Activated T-helper 1 cell treated with Interleukin-2 at 50 U/mL for 16 hours (primary cell): ENCODE measurements at places on chromosomes 1 and 21.

DNA sequence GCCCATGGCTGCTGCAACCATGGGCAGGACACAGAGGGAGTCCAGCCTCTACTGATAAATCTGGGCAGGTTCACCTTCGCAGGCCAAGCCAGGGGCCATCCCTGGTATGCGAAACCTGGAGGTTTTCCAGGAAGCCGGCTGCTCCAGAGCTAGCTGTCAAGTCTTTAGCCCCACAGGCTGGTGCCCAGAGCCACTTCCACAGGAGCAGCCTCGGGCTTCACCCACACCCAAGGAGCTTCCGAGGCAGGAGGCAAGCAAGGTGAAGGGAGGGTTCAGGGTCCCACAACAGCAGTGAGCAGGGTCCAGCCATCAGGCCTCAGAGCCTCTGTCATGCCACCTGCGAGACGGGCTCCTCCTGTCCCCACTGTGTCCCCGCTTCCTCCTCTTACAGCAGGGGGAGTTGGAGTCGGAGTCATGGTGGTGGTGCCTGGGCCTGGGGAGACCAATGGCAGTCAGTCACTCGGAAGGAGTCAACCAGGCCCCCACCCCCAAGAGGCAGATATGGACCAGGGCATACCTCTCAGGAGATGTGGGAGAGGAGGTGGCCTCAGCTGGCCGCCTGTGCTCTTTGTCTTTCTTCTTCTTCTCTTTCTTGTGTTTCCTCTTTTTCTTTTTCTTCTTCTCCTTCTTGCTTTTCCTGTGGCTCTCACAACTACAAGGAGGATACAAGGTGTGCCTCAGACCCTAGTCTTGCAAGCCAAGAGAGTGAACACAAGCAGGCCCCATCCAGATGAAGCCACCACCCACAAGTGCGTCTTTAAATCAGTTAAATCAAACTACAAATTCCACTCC, 2.1 kb downstream of the C1orf35 start:
- no peak for DNase-seq

DNA sequence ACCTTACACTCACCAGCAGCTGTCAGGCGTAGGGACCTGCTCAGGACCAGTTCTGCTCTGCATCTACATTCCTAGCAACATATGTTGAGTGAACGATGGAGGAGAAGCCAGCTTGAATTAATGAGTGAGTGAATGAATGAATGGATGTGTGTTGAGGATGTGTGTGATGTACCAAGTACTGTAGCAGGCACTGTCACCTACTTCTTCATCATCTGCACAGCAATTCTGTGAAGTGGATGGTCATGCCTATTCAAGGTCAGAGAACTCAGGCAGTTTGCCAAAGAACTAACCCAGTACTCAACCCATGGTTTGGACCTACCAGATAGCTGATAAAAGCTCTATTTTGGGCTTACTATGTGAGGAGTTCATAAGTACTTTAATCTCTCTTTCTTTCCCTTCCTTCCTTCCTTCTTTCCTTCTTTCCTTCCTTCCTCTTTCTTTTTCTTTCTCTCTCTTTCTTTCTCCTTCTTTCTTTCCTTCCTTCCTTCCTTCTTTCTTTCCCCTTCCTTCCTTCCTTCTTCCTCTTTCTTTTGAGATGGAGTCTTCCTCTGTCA, 56.9 kb downstream of the ATP1A1 start:
- no peak for DNase-seq

DNA sequence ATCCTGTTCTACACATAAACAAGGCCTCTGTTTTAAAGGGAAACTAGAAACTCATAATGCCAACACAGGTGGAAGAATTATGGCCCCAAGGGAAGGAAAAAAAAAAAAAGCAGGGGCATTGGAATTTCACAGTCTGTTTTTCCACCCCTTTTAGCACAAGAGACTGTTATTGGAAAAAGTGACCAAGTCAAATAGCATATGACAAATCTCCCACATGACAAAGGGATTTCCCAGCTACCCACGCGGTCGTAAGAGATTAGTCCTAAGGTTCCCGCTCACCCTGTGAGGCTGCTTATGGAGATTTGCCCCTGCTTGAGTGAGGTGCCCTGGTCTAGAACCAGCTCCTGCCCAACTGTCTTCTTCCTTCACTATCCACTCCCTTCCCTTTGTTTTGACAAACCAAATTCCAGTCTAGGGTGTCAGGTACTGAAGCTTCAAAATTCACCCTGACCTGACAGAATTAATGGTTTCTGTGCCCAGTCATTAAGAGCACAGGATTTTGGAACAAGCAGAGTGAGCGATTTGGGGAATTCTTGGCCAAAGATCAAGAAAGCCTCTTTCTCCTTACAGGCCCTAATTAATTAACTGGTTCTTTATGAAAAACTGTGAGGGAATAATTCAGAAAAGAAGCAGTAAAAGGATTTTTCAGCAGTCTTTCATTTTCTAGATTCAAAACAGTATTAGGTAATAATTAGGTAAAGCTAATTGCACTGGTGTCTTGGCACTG, 107.3 kb downstream of the NMNAT2 start:
- no peak for DNase-seq

DNA sequence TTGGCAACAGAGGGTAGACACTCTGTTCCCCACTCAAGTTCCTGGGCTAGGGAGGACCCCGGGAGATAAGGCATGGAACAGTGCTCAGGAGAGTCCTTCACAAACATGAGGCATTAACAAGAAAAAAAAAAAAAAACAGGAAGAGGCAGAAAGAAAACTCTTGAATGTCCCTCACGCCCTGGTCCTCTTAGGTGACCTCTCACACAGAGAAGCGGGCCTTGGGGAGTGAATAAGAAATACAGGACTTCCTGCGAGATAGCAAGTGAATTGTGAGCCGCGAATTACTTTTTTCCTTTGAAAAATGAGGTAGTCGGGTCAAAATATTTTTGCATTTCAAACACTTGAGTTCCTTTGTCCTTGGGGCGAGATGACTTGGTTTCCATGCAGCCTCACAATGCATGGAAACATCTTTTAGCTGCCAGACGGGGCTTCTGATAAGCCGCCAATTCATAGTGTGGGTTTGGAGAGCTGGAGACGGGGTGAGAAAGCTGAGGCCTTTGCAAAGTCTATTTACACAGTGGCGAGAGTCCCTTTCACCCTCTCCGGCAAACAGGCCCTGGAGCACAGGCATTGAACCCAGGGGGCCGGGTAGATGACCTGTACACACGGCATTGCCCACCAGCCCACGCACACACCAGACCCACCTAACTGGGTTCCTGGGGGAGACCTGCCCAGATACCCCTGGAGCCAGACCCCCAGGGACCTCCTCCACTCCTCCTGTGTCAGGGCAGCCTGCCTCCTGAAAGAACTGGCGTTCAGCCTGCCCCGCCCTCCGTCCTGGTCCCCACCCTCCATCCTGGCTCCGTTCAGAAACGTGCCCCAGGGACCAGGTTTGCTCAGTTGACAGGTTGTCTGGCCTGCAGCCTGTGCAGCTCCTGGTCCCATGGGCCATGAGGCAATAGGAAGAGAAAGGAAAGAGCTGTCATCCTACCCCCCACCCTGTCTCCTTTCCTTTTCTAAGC, 192.3 kb downstream of the PRDM16 start:
- no peak for DNase-seq

DNA sequence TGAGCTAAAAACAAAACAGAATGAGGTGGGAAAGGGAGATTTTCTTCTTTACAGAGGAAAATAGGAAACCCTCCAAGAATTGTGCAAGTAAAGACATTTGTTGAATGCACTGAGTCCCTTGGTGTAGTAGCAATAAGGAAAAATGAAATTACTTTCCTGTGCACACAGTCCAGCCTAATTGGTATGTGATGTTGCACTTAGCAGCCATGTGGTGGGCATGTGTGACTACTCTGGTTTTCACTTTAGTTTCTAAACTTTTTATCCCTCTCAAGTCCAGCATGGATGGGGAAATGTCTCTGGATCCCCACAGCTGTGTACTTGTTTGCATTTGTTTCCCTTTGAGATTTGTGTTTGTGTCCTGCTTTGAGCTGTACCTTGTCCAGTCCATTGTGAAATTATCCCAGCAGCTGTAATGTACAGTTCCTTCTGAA, 7.1 kb upstream of the AGO3 start:
- no peak for DNase-seq

GRCh38 chr1:221761354-221762002, 19.6 kb upstream of the DUSP10 start:
- DNase-seq = no peak

GRCh38 chr21:45578811-45579381, 36.7 kb upstream of the SLC19A1 start:
- DNase-seq = no peak

GRCh38 chr1:20700636-20701215, 17.1 kb downstream of the KIF17 start:
- no peak for DNase-seq

- DNase-seq = no peak
These were observed 74.4 kb downstream of the SPAG17 start for GRCh38 chr1:118110580-118110979.

GRCh38 chr1:160826546-160826945, 30.6 kb downstream of the LY9 start:
- DNase-seq = no peak

GRCh38 chr1:234543442-234544086, 64.6 kb upstream of the TARBP1 start:
- DNase-seq = no peak

GRCh38 chr1:55050283-55050682, 10.9 kb downstream of the PCSK9 start:
- DNase-seq = no peak

DNA sequence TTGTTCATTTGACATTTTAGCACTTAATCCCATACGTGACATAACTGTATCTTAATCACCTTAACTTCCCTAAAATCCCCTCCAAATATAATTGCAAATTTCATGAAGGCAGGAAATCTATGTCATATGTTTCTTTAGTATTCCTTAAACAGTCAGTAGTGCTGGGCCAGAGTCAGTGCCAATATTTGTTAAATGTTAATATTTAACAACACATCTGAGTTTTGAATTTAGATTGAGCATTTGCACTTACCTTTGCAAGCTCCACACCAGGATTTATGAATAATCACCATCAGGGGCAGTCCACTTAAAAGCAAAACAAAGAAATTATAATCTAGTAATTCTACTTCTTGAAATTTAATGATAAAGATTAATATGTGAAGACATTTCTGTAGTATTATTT, 5.3 kb downstream of the KTI12 start:
- no peak for DNase-seq

DNA sequence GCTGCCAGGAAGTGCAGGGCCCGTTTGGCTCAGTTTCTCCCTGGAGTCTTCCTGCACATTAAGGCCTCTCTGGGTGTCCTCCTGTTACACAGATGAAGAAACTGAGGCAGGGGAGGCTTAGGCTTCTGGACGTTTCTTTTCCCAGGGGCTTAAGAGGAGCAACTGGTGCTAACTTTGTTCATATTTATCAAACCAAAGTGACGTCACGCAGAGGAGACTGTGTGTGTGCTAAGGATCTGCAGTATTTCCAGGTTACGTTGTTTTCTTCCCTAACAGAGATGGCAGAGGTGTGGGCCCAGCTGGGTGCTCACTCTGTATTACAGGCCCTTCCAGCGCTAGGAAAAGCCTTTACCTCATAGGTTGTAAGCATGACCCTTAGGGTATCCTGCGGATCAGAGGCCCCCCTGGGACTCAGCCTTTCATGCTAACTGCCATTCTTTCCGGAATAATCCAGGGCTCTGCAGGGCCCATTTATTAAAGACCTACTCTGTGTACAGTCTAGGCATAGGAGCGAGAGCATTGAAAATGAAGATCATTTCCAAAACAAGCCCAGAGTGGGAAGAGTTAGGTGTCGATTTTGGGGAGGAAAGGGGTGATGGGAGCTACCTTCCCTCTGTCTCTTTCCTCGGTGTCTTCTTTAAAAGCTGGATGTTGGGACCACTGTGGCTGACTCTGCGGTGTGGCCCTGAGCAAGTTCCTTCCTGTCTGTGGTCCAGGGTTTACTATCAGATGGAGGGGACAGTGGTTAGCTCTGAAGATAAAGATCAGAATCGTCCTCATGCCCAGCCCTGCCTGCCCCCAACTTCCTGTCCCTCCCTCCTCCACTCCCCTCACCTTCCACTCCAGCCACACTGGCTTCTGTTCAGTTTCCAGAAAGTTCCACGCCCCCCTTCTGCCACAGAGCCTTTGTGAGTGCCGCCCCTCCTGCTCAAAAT, 4.6 kb downstream of the AGTRAP start:
- no peak for DNase-seq

- DNase-seq = no peak
These were observed 62.2 kb upstream of the PAX7 start for GRCh38 chr1:18568489-18568888.

DNA sequence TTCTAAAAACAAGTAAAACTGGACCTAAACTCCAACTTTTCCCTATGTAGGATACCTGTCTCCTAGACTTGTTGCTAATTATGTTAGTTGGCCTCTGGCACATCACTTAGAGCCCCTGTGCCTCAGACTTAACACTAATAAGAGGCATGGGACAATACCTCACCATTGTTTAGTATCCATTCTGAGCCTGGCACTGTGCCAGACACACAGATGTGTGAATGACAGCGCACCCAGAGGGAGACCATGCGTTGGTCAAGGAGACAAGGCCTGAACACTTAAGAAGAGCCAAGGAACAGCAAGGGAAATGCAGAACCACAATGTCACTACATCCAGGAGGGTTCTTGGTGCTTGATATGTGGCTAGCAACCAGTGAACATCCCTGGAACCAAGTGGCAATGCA, 189.1 kb downstream of the FGGY start:
- DNase-seq = no peak

DNA sequence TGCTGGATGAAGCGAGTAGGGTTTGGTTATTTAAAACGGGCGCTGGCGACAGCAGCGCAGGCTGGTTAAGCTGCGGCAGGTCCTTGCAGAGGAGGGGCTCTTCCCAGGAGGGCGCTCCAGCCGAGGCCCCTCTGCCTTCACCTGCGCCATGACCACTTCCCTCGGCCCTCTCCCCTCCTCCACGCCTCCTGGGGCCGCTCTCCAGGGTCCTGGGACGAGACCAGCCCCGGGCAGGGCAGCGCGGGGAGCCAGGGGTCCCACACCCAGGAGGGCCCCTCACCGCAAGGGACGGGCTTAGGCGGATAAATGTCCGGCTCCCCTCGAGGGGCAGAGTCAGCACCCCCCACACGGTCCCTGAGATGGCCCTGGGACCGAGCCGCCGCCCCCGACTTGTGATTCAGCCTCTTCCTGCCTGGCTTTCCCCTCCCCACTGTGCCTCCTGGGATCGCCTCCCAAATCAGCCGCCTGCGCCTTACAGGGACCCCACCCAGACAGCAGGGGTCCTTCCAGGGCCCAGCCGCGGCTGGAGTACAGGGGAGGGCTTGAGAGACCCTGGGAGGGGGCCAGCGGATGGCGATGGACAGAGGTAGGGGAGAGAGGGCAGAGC, 380.7 kb downstream of the MATN1 start:
- DNase-seq = no peak

DNA sequence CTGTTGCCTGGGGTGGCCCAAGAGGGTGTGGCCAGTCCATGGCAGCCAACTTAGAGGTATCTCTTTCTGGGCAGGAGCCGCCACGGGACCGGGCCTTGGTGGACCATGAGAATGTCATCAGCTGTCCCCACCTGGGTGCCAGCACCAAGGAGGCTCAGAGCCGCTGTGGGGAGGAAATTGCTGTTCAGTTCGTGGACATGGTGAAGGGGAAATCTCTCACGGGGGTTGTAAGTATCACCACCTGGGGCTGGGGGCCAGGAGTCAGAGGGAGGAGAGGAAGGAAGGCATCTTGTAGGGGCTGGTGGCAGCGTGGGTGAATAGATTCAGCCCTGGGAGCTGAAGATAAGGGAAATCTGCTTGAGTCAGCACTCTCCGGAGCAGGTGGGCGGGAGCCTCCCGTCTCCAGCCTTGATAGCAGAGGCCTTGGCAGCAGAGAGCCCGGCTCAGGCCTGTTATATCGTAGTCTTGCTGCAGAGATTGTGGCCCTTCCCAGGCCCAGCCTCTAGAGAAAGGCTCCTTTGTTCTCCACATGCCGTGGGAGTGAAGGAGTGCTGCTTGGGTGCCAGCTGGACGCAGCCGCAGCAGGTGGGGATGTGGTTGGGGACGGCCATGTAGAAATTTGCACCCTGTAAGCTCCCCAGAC, 25.4 kb downstream of the PHGDH start:
- DNase-seq = no peak

- no peak for DNase-seq
These were observed 4.8 kb upstream of the SIM2 start for GRCh38 chr21:36694031-36694515.
